HCT116 (cell line): ENCODE measurements at places on chromosomes 7 and 10.

GRCh38 chr10:5873515-5873995 is 16.1 kb downstream of the ANKRD16 start:
- peak; percentile 36 for DNase-seq

DNA sequence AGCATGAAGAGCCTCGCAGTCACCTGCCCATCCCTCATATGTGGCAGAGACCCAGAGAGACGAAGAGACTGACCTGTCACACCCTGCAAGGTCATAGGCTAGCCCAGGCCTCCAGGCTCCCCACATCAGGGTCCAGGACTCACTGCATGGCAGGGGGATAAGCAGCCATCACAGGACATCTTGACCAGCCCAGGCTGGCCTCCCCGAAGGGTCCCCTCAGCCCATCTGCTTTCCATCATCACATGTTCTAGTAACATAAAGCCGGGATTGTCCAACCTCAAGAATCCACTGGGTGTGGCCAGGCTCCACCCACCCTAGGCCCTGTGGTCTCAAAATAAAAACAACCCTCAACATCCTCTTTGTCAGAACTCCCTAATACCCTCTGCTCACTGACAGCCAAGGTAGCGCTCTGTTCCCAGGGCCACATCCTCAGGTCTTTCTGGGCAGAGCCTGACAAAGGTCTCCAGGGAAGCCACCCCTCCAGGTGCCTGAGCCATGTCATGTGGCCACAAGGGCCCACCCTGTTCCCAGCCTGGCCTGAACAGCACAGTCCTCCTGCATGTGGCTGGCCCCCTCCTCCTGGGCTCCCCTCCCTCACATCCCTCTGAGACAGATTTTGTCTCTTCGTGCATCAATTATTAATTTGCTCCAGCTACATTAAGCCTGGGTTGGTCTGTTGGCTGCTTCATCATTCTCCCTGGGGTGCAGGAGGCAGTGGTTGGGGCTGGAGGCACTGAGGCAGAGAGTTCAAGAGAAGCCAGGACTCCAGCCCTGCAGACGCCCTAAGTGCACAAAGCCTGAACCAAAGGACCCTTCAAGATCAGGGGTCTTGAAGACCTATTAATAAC is 131.8 kb upstream of the UNC5B start:
- no peak for DNase-seq

GRCh38 chr10:2230478-2230877 is 493.2 kb upstream of the ADARB2 start:
- no peak for DNase-seq

DNA sequence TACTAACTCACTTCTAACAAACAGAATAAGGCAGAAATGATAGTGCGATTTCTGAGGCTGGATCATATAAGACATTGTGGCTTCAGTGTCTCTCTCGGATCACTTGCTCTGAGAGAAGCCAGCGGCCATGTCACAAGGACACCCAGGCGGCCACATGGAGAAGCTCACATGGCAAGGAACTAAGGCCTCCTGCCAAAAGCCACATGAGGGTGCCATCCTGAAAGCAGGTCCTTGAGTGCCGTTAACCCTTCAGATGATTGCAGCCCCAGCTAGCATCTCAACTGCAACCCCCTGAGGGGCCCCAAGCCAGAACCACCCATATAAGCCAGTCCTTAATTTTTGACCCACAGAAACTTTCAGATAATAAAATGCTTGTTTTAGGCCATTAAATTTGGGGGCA is 6.9 kb upstream of the VDAC2 start:
- DNase-seq, result no peak

DNA sequence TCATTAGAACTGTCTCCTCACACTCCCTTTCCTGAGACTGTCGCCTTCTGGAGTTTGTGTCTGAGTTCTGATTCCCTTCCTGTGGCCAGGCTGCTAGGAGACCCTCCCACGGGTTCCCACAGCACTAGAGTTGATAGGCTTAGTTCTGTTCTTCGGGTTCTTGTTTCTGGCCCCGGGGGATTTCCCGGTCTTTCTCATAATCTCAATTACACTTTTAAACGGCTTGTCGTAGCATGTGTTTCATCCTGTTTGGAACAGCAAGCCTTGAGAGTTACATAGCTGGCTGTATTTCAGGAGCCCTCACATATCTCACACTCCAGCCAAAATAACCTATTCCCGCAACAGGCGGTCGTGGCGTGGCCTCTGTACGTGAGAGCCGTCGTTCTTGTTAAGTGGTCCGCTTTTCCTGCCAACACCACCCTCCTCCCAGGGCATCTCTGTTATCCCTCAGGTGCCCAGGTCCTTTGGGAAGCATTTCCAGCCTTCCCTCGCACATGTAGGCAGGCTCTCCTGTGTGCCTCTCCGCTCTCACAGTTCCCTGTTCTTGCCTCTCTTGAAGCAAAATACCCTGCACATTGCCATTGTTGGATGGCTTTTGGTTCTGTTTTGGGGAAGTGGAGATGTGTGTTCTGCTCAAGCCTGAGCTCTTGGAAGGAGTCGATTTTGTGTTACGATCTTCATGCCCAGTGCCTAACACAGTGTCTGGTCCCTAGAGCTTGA is 46.0 kb downstream of the CDC123 start:
- DNase-seq, result no peak

DNA sequence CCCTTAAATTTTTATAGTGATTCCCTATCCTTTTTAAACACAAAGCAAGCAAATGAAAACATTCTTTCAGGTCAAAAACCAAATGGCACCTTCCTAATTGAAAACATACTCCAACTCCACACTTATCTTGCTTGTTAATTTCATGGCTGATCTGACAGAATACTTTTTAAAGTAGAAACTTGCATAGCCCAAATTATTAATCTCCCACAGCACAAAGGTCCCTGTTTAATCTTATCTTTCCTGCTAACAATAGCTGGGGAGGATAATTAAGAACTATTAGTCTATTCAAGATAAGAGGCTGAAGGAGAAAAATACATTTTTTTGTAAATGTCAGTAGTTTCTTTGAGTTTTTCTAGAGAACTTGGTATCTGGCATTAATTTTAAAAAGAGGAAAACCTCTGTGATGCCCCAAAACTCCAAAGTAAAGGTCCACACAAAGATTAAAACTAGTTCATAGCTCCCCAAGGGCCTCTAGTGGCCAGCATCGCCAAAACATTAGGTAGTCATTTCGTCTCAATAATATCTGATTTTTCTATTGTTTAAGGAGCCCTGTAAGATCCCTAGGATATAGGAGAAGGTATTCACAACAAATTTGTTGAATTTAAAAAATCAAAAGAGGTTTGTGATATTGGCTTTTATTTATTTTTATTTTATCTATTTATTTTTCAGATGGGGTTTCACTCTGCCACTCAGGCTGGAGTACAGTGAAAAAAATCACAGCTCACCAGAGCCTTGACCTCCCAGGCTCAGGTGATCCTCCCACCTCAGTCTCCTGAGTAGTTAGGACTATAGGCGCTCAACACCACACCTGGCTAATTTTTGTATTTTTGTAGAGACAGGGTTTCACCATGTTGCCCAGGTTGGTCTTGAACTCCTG is 14.7 kb downstream of the CDNF start:
- DNase-seq, result peak; percentile 16

- DNase-seq, result no peak
Observed at GRCh38 chr10:101146392-101147251, 15.5 kb downstream of the TLX1 start.

DNA sequence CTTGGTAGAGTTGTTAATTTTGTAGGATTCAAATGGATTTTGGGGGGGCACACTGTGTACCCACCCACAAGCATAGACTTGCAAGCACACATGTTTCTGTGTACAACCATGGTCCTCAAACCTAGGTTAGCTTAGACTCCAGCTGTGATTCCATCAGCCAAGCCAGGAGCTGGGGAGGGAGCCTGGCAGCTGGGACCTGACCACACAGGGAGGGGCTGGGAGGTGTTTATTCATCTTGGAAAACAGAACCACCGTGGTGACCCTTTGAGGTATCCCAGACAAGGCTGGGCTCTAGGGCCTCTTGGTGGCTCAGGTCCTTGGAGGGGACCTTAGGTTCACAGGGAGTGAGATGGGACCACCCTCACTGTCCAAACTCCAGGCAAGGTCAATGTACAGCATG is 410.3 kb downstream of the NEBL start:
- DNase-seq, result no peak

DNA sequence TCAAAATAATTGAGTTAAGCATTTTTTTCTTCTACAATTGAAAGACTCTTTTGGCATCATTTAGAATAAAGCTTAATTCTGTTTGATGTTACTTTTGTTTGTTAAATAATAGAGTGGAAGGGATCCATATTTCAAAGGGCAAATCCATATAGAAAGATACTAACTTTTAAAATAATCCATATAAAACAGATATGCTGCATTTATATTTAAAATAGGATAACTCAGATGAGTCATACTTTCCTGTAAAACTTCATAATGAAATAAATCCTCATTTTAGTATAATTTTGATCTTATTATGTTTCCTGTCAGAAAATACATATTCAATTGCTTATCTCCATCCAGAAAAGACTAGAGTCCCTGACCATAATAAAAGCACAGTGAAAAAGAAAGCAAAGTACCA is 323.6 kb downstream of the PCLO start:
- DNase-seq, result no peak

GRCh38 chr10:29392376-29393021 is 103.6 kb downstream of the LYZL1 start:
- DNase-seq, result no peak

GRCh38 chr7:13106513-13106912 is 419.1 kb downstream of the ARL4A start:
- DNase-seq, result no peak

DNA sequence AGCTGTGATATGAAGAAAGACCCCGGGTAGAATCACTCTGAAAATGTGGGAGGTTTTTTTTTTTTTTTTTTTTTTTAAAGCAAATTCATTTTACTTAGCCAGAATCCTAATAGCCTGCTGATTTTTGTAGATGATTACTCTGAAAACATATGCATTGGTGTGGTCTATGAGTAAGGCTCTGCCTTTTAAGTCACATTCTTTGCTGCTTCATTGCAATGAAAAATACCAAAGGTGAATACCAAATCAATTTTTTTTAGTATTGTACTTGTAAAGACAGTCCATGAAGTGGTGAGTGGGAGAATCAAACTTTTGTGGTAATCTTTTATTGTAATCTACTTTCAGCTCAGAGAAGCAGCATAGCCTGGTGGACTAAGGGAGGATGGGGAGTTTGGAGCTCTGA is 130.3 kb downstream of the SDK1 start:
- no peak for DNase-seq

- no peak for DNase-seq
Observed at GRCh38 chr10:5776136-5776880, 36.9 kb downstream of the GDI2 start.

DNA sequence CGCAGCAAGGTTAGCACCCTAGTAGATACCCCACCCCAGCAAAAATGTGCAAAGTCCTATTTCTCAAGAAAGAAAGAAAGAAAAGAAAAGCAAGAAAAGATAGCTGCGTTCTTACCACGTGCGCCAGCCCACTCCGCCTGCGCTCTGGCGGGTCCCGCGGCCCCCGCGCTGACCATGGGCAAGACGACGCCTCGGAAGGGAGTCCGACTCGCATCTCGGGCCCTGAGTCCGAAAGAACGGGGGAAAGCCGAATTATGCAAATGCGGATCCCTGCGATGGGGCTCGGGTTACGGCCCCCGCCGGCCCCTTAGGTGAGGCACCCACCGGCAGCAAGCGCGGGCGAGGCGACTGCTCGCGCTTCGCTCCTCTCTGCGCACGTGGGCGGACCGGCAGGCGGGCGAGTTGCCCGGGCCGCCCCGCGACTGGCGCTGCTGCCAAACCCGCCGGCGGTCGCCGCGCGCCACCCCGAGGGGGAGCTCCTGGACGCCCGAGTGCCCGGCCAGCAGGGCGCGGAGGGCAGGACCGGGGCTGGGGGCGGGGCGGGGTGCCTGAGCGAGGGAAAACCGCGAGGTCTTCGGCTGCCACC is 2.4 kb upstream of the EGR2 start:
- no peak for DNase-seq

DNA sequence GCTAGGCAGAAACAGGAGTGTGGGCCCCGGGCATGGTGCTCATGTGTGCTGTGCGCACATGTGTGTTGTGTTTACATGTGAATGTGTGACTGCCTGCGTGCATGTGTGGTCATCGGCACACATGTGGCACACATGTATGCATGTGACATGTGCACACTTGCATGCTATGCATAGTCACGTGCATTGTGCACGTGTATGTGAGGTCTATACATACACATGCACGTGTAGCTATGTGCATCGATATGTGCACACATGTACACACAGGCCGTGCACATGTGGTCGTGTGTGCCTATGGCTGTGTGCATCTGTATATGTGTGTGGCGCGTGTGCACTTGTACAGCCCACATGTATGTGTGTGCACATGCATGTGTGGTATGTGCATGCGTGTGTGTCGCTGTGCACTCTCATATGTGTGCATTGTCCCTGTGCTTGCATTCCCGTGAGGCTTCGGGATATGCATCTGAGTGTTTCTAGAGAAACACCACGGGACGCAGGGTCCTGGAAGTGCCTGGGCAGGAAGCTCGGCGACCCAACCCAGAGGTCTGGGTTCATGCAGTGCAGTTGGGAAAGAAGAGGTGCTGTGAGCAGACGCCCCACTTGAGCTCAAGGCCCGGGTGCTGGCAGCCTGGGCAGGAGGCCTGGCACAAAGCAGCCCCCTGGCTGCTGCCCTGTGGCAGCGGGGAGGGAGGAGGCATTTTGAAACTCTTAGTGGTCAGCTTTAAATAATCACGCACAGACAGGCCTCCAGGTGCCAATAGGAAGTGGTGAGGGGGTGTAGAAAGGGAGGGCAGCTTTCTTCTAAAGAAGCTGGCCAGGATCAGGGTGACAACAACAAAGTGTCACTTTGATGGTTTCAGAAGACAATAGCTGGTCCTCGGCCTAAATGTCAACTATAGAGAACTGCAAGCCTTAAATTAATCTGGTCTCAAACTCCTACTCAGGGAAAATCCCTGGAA is 410.0 kb upstream of the MGMT start:
- no peak for DNase-seq

GRCh38 chr7:31776616-31777015 is 89.6 kb downstream of the PPP1R17 start:
- no peak for DNase-seq

DNA sequence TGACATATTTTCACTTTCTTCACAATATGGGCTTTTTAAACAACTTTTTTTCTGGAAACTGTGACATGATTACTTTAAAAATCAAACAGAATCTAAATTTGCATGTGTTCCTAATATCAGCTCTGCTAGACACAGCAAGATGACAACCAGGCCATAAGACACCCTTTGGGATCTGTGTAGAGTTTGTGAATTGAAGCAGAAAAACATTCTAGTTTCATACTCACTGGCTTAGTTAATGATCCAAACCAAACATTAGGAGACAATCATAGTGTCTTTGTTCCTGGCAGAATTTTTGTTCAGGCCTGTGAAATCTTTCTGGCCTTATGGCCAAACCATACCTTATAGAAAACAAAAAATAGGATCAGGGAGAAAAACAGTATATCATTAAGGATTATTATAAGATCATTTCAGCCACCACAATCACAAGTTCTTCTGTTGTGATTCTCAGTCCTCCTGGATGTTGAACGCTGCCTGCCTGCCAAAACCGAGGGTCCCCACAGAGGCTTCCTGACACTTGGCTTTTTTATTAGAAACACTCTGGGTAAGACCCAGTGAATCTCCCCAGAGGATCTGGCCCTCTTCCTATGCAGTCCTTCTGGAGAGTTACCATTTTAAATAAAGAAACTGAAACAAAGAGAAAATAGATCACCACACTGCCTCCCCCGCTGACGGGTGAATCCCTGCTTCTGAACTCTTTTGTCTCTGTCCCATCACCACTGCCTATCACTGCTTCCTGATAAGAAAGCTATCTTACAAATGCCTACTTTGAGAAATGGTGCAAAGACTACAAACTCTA is 79.2 kb upstream of the PPP1R3C start:
- DNase-seq, result no peak
